ENCODE measurements at places on chromosomes 7 and 10.

DNA sequence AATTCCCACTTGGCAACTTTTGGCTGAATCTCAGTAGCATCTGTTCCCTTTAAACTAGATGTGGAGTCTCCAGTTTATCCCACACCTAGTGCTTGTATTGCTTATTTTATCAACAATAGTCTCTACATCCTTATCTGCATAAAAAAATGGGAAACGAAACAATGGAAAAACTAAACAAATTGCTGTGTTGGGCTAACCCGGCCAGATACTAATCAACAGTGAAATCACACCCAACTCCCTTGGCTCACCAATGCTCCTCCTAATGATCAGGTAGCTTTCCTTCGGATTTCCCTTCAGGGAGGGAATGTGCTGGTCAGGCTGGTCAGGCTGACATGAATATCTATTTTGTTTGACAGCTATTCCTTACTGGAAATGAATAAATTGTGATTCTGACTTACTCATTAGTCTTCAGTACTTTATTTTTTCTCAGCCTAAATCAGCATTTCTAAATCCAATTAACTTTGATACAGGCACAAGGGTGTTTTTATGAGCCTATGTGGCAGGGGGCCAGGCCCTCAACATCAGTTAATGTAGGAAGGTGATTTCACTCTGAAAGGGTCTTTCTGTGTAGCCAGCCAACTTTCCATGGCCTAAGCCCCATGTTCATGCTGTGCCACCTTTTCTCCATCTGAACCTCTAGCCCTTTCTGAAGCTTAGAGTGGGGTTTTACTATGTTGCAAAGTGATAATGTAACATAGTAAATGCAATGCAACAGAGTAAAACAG is 170.5 kb upstream of the NPSR1 start:
- DNase-seq, result no peak

GRCh38 chr7:151796091-151796870 is 80.6 kb downstream of the PRKAG2 start:
- no peak for DNase-seq

GRCh38 chr10:51918884-51919325 is 219.5 kb upstream of the CSTF2T start:
- no peak for DNase-seq

DNA sequence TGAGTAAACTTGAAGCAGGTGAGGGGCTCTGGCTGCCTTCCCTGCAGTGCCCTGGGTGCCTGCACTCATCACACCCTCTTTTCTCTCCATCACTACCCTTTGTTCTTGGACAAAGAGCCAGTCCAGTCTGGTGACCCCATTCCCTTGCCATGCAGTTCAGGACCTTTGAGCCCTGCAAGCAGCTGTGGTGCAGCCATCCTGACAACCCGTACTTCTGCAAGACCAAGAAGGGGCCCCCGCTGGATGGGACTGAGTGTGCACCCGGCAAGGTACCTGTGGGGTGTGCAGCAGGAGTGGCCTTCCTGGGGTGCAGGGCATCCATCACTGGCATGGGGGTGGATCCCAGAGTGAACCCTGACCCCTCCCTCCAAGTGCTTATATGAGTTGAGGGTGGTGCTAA is 48.7 kb downstream of the TBATA start:
- DNase-seq, result no peak

- DNase-seq, result no peak
Observed at GRCh38 chr10:30070001-30070685, 10.8 kb upstream of the JCAD start.

DNA sequence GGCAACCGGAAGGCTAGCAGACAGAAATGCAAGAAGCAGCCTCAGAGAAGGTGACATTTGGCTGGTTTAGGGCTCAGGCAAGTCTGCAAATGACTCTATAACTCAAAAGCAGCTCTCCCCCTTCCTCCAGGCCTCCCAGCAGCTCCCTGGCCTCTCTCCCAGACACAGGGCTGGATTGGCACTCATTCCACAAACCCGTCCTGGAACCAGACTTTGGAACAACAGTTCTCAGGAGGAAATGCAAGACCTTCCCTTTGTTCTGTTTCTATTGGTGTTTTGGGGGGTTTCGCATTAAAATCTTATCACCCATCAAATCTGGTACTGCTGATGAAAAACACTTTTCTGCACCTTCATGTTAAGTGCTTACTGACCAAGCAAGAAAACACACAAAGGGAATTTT is 40.3 kb upstream of the EFCAB10 start:
- DNase-seq, result no peak

DNA sequence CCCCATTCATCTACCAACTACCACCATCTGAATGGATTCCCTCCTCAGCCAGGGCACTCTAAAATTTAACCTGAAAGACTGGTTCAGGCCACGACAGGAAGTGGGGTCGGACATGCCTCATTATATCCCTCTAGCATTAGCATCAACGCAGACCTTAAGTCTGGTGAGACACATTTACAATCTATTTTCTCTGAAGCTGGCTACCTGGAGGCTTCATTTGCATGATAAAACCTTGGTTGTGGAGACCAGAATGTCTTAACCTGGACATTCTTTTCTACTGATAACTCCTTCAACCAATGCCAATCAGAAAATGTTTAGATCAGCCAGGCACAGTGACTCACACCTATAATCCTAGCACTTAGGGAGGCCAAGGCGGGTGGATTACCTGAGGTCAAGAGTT is 42.3 kb downstream of the SVOPL start:
- DNase-seq, result no peak

DNA sequence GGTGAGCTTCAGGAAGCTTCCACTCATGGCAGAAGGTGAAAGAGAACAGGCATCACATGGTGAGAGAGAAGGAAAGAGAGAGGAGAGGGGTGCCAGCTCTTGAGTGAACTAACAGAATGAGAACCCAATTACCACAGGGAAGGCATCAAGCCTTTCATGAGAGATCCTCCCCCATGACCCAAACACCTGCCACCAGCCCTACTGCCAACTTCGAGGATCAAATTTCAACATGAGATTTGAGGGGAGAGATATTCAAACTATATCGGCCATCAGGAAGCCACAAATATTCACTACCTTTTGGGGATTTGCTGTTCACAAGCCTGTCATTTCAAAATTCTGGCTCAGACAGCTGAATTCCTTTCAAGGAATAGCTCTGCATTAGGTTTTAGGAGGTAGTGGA is 39.9 kb upstream of the SMNDC1 start:
- DNase-seq, result no peak

DNA sequence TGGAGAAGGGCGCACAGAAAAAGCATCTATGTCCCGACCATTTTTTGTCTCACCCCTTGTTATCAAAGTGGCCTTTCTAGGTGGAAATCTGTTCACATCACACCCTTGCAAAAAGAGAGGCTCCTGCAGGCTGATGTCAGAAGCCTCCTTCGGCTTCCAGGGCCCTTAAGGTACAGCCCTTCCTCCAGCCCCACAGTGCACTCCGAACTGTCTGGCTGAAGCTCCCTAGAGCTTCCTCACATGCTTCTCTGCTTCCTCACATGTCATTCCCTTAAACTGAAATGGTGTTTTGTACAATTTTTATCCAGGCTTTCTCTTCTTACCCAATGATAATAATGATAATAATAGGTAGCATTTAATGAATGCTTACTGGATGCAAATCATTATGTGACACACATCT is 210.3 kb downstream of the INHBA start:
- no peak for DNase-seq

GRCh38 chr10:123568751-123569150 is 97.4 kb upstream of the GPR26 start:
- DNase-seq, result no peak

DNA sequence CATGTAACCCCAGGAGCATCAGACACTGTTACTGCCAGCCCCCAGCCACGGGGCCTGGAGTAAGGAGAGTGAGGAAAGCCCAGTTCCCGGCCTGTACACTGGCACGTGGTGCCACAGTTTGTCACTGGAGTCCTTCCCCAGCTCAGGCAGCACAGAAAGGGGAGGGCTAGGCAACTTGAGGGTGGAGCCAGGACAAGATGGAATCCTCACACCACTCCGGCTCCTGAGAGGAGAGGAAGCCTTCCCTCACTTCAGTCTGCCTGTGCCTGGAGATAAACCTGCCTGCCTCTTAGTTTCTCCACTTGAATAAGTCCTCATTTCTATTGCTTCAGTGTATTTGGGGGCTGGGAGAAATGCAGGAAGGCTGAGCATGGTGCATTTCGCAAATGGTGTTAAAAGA is 176.0 kb downstream of the KIAA1217 start:
- DNase-seq, result no peak

GRCh38 chr7:44880317-44881018 is 4.9 kb downstream of the PURB start:
- no peak for DNase-seq

GRCh38 chr7:1995426-1995825 is 237.3 kb downstream of the MAD1L1 start:
- DNase-seq, result no peak

DNA sequence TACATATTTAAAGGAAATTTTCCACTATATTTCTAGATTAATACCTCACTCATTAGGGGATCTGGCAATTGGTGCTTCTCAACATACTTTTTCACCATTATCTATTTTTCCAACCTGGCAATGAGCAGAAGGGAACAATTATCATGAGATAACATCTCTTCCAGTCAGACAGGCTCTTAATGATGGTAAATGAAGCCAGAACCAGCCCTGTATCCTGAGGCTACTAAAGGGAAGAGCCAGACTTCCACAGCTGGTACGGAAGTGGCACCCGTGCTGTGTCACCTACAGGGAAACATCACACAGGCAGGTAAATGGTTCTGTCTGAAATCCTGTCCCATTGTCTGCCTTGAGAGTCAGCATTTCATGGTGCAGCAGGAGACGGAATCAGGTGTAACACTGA is 75.9 kb downstream of the ELMO1 start:
- DNase-seq, result no peak

DNA sequence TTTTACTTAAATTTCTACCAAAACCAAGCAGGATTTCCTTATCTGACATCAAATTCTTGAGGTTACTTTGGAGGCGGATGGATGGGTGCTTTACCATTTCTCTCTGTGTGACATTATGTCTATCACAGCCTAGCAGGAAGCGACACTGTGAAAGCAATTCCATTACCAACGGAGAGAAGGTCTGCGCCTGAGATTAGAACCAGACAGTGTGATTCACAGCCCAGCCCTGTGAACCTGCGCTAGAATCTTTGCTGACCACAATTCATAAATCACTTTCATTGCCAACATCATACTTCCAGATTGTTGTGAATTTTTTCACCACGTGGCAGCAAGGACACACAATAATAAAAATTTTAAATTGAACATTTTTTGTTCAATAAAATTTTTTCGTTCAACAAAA is 126.5 kb downstream of the CUBN start:
- no peak for DNase-seq

GRCh38 chr10:96468845-96469244 is 44.9 kb downstream of the TLL2 start:
- no peak for DNase-seq

- no peak for DNase-seq
Observed at GRCh38 chr10:90245623-90246022, 544.2 kb downstream of the KIF20B start.

DNA sequence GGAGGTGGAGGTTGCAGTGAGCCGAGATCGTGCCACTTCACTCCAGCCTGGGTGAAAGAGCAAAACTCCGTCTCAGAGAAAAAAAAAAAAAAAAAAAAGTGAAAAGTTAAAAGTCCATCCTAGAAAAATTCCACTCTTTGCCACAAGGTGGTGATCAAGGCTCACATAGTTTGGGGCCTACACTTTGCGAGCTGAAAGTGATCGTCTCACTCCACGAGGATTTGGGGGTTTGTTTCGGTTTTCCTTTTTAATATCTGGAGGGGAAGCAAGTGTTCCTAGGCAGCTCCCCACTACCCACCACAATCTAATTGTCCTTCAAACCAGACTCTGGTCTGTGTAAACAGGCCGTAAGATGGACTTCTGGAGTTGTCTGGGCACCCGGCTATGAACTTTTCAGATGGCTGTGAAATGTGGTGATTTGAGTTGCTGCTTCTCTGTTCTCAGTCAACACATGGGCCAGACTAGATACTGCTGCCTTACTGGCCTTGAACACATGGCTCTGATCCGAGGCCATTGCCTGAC is 27.1 kb downstream of the PRLHR start:
- DNase-seq, result peak; percentile 77

Data from ACHN (cell line).